ENCODE measurements at places on chromosomes 2 and 18.
A peak's percentile ranks its signal among the peaks of the same experiment; 100 is the strongest.

GRCh38 chr2:181907057-181907456, 15.5 kb downstream of the ITPRID2 start:
- DNase-seq = no peak

DNA sequence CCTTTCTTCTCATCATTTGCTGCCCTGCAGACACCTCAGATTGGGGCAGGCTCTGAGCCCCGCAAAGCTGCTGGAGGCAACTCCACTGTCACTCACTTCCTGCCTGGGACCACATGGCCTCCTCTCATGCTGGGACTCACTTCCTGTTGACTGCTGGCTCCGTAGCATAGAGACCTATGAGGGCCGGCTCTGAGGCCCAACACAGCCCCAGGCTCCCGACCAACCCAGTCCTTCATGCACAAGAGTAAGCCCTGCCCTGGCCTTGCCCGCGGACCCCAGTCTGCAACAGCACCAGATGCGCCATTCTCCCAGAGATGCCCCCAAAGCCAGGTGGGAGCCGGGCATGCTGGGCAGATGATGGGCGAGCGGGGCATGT, 55.7 kb downstream of the DNMT3A start:
- DNase-seq = peak; percentile 71

DNA sequence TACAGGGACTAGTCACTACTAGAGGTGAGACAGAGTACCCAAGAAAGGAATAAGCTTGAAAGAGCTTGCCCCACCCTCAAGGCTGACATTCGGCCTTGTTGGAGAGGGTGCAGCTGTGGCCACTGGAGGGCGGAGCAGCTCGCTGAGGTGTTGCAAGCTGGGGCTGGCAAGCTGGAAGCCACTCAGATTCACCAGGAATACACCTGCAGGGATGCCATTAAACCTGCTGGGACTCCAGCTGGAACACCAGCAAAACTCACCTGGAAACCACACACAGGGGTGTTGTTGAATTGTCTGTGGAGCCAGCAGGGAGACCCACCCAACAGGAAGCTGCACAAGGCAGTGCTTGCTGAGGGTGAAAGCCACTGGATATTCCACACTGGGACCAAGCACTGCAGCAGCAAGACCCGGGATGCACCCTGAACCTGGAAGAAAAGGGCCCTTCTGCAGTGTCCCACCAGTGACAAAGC, 26.1 kb downstream of the KCTD18 start:
- DNase-seq = no peak

DNA sequence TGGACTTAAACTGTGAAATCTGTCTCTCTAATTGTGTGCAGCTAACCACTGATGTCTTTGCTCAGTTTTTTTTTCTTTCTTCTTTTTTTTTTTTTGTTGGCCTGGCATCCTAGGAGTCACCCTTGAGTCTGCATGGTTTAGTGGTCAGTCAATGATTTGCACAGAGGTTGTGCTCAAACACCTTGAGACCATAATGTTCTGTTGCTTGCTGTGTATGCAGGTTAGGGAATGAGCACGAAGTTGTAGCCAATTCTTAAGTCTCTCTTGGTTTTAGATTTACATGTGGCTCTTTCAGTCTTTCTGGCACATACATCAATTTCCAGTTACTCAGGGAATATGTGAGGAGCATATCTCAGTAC, 16.7 kb downstream of the PLB1 start:
- DNase-seq = no peak

DNA sequence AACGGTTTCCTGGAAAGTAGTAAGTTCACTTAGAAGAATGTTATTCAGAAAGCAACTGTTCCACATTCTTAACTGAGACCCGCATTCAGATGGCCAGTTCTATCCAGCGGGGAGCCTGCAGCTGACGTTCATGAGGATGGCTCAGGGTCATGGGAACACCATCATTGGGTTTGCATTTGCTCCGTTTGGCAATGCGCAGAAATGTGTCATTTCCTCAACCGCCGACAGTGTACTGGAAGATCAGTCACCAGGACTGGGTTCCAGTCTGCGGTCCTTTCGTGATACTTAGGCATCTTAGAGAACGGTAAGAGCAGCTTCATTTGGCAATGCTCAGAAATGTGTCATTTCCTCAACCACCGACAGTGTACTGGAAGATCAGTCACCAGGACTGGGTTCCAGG, 104.0 kb downstream of the DNER start:
- no peak for DNase-seq

GRCh38 chr2:222613715-222614331, 42.1 kb downstream of the FARSB start:
- peak; percentile 26 for DNase-seq

GRCh38 chr2:180208841-180209240, 201.7 kb upstream of the CWC22 start:
- no peak for DNase-seq

DNA sequence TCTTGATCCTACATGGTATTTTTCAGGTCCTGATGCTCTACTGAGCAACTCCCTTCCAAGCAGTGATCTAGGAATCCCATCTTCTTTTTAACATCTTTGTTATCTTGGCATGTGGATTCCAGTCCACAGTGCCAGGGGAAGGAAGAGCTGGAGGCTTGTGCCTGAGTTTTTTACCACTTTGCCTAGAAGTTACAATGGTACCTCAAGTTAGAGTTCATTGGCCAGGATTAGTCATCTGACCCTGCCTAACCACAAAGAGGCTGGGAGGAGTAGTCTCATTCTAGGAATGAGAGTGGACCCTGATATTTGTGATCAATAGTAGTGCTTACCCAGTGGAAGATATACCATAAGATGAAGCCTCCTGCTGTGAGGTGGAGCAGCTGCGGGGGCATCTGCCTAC, 109.3 kb downstream of the ADCYAP1 start:
- DNase-seq = no peak

DNA sequence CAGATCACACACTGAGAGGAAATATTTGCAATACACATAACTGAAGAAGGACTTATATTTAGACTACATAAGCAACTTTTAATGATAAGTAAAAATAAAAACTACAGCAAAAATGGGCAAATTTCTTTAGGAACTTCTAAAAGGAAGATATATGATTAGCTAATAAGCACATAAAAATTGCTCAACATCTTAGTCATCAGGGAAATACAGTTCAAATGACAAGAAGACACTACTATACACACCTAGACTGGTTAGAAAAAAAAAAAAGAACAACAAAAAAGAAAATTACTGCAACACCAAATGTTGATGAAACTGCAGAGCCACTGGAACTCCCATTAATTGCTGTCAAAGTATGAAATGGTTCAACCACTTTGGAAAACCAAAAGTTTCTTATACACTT, 1247.5 kb upstream of the ACVR2A start:
- no peak for DNase-seq

GRCh38 chr2:198106621-198107385, 302.4 kb downstream of the PLCL1 start:
- DNase-seq = no peak

- DNase-seq = no peak
These were observed 545 bp downstream of the GTF3C2 start for GRCh38 chr2:27356056-27356381.

Measured in CD4-positive, alpha-beta T cell treated with Interleukin-15 for 4 hours (primary cell).